ENCODE measurements at places on chromosomes 12 and 14.
A peak's percentile ranks its signal among the peaks of the same experiment; 100 is the strongest.

DNA sequence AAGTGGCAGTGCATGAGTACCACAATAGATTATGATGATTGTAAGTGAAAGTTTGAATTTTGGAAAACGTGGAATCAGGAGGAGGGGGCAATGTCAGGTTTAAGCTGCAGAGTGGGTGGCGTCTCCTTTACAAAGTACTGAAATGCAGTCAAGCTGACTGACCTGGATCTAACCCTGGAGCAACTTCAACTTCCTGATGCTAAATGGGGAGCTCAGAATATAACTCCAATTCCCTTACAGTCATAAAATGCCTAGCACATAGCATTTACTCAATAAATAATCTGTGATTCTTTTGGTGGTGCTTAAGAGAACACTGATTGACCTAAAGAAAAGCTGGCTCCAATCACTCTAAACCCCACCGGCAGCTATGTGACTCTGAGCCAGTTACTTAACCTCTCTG is 38.5 kb downstream of the CCDC60 start:
- no peak for DNase-seq

DNA sequence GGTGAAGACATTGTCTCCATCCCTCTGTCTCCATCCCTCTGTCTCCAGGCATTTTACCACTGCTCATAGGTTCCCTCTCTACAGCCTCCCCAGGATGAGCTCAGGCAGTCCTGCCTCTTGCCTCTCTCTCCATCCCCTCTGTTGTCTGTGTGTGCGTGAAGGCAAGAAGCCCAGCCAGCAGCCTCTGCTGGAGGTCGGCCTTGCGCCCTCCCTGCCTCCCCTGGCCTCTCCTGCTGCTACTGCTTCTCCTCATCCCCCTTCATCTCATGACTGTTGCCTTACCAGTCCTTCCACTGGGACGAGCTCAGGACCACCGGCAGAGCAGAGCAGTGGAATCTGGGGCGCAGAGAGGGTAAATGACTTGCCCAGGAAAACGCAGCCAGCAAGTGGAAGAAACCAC is 3.2 kb downstream of the KRT80 start:
- DNase-seq, result no peak

GRCh38 chr12:105562199-105562971 is 231.9 kb downstream of the C12orf75 start:
- DNase-seq, result no peak

- DNase-seq, result no peak
Measured at GRCh38 chr14:54857830-54858269, 44.8 kb downstream of the GCH1 start.

DNA sequence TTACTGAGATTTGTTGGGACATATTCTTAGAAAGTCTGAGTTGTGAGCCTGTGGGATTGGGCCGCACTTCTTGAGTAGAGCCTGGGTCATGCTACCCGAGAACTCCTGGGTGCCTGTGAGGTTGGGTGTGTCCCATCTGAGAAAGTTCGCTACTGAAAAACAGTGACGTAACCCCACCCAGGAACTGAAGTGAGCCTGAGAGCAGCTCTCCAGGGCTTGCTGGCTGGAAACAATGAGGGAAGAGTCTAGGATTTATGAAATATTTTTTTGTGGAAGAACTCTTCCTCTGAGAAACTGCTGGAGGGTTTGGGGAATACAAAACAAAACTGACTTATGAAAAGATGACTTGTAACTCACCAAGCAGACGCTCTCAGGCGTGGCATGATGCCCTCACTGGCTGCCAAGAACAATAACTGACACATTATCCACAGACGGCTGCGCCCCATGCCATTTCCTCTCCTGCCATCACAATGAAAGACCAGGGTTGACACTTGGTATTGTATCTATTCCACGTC is 69.2 kb downstream of the RASSF3 start:
- peak; percentile 75 for DNase-seq

DNA sequence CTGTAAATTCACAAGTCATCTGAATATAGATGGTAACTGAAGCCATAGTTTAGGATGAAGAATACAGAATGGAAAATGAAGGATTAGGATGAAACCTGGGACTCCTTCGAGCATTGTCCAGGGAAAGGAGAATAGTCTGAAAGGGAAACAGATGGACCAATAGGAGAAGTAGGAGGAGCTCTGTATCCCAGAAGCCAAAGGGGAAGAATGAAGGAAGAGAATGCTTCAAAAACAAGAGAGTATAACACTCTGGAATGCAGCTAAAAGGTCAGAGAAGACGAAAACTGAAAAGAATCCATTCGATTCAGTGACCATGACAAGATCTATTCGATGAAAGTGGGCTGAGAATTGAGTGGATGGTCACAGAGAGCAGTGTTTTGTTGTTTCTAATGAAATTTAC is 1.0 kb downstream of the GMFB start:
- no peak for DNase-seq

DNA sequence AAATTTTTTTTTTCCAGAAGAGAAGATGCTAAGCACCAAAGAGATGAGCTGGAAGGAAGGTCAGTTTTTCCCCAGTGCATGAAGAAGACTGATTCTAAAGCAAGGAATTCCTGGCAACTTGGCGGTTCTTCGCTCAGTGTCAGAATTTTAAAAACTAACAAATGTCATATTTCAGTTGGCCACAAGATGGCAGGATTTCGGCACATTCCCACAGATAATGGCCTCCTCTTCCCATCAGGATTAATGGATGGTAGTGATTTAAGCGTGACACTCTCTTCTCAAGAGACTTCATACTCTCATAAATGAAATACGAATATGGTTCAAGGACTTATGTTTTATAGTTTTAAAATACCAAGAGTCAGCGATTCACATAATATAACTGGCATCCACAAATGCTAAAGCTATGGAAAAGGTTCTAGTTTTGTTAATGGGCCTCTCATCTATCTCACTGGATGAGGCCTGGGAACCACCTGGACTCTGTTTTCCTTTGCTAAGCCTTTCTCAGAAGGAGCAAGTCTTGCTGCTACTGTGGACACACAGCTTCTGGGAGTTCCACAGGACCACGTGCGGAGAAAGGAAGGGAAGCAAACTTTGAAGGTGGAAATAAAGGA is 46.1 kb upstream of the PTPRO start:
- no peak for DNase-seq

- DNase-seq, result no peak
Measured at GRCh38 chr14:51491036-51491545, 160.6 kb upstream of the FRMD6 start.

DNA sequence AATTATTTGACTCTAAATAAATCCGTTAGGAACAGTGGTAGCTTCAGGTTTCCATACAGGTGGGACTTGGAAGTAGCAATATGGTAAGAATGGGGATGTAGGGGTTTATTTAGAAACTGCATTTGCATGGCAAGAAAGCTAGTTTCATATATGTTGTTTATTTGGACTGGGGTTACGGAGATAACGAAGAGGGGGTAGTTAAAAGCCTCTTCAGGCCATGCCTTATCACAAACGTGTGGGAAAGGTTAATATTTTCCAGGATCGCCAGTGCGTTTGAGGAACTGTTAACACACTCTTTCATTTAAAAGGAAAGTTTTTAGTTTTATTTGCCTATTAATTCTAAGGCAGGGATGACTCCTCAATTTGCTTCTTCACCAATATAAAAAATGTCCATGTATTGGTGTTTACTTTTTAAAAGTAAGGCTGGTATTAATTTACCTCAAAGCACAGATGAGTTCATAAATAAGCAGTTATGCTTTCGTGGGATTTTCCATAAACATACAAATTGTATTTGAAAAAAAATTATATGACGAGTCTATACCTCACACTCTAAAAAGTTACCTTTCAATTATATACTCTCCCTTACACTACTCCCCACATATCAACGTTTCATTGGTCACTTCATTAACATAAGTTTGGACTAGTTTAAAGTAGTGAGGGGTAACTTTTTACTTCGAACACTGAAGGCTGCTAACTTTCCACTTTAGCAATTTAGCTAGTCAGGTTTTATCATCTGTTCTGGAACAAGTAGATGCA is 814 bp downstream of the RAB2B start:
- DNase-seq, result no peak

DNA sequence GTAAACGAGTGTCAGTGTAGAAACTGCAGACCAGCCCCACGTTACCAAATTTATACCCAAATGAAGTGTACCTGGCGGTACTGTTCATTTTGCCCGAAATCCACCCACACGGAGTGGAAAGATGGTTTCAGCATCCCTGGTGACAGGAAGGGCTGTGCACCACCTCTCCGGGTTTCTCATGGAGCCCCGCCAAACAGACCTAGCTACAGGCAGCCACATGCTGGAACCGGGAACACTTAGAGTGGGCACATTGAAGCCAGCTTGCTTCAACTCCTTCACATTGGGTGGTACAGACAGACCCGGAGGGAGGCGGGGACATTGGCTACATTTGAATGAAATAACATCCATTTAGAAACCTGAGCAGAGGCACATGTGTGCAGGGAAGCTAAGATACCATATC is 84.4 kb downstream of the PPP2R5C start:
- DNase-seq, result no peak

DNA sequence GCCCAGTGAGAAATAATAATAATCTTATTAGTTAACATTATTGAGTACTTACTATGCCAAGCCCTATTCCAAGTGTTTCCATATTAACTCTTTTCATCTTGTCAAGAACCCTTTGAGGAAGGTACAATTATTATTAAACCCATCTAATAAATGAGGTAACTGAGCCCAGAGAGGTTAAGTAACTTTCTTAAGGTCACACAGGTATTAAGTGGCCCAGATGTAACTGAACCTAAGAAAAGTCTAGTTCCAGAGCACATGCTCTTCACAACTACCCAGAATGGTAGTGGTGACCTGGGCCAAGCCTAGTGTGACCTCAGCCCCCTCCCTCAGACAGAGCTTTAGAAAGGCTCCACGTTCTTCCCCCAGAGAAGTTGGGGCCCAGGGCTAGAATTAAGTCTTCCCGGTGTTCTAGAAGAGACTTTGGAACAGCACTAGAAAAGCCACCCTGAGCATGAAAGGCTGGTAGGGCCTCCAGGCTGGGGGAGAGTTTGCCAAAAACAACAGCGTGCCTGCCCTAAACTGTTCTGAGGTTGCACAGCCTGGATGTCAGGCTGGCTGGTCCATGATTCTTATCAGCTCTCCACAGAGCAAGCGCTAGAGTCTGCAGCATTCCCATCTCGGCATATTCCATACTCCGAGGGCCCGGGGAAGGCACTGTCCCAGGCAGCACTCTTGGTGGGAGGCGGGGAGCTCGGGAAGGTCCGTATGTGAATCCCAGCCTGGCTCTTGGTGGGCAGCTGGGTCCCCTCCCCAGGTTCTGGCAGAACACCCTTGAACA is 41.3 kb upstream of the CTDSP2 start:
- DNase-seq, result no peak

DNA sequence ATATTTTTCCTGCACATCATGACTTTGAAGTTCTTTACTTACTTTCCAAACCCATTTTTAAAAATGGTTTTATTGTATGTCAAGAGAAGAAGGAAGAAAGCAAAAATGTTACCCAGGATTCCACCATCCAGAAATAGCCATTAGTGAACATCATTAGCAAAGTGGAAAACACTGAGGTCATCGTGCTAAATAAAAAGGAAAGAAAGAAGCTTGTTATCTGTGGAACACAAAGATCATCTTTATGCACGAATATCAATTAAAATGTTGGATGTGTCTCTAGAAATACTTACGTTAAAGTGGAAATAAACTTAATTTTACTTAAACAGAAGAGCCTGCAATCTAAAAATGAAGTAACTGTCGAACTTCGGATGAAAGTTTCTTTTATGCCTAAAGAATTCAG is 27.3 kb downstream of the SFSWAP start:
- no peak for DNase-seq

DNA sequence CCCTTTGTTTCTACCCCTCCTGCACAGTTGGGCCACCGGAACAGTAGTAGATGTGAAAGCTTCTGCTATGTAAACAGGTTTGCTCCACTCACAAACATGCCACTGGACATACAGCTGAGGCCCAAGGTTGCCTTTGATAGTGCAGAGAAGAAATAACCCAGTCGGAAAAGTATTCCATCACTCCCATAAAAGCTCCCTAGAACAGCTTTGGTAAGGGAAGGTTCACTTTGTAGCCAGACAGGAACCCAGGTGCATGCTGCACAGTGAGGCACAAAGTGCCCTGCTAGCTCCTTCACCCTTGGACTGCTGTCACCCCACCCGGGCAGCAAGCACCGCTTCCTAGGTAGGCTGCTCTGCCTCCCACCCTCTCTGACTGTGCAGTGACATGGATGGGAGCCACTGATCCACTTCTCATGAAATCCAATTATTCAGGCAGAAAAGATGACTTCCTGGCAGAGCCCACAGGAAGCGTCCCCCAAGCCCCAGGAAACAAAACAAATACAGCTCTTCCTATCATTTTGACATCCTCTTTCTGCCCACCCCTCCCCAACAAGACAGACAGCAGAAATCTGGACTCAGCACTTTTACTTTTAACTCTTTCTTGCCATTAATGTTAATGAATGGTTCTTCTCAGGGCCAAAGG is 100.2 kb downstream of the SRGAP1 start:
- DNase-seq, result no peak

GRCh38 chr14:52078095-52078531 is 9.3 kb upstream of the NID2 start:
- no peak for DNase-seq

DNA sequence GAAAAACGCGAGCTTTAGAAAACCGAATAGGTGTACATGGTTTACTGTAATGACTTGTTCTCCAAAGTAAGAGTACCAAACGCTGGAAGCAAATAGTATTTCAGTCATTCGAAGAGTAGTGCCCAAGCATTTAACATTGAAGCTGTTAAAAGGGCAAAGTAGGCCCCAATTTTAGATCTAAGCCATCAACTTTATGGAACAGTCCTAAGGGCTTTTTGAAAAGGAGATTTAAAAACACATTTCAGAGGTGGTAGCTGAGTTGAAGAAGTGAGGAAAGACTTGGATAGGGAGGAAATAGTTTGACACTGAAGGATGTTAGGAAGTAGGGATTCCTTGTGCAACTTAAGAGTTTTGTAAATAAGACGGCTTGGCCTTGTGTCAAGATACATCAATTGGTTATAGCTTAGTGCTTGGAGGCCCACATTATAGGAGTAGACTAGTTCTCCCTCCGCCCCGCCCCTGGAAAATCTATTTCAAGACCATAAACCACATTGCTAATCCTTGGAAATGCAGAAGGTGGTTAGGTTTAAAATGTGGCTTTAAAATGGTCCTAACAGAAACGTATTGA is 783 bp upstream of the TUBA1B start:
- DNase-seq, result no peak

DNA sequence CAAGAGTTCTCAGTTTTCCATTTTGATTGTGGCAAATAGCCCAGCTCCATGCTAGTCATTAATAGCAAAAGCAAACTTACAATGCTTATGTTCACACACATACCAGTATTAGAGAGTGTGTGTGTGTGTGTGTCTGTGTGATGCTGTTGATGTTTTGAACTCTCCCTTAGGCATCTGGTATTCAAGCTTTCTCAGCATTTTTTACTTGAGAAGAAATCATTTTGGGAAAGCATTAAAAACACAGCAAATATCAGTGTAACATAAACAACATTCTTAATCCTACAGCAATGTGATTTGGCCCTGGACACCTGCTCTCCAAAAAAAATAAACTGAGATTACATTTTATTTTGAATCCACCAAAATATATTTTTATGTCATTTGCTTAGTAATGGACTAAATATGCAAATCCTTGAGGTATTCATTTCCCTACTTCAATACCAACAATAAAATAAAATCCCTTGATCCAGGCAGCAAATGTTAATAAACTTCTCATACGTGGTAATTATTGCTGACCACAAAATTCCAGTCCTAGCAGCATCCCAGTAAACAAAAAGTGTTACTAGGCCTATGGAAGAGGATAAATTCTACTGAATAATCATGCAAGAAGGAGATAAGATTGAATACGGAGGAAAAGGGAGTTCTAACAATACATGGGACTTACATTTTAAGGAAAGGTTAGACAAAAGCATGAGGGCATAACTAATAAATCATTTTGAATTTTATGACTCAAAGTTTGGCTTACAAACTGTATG is 249.5 kb upstream of the CLEC14A start:
- DNase-seq, result no peak
